Stimulated activated CD8-positive, alpha-beta memory T cell treated with anti-CD3 and anti-CD28 coated beads, Interleukin-15, amount 100 ng/mL, for 4 hours (primary cell): ENCODE measurements at places on chromosomes 4 and X.

DNA sequence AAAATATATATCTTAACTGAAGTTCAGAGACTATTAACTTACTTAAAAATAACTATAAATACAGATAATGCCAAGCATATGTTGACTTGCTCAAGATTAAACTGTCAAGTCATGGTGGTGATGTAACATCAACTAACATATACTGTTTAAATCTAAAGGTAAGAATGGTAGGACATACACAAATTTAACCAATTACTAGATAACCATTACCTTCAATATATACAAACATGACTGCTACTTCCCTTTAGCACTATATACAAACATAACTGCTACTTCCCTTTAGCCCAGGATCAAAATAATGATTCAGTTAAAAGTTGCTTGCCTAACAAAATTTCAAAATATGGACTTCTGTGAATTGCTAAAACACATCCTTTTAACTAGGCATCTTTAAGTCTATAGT lies 14.9 kb downstream of the HNRNPD start:
- no peak for DNase-seq

DNA sequence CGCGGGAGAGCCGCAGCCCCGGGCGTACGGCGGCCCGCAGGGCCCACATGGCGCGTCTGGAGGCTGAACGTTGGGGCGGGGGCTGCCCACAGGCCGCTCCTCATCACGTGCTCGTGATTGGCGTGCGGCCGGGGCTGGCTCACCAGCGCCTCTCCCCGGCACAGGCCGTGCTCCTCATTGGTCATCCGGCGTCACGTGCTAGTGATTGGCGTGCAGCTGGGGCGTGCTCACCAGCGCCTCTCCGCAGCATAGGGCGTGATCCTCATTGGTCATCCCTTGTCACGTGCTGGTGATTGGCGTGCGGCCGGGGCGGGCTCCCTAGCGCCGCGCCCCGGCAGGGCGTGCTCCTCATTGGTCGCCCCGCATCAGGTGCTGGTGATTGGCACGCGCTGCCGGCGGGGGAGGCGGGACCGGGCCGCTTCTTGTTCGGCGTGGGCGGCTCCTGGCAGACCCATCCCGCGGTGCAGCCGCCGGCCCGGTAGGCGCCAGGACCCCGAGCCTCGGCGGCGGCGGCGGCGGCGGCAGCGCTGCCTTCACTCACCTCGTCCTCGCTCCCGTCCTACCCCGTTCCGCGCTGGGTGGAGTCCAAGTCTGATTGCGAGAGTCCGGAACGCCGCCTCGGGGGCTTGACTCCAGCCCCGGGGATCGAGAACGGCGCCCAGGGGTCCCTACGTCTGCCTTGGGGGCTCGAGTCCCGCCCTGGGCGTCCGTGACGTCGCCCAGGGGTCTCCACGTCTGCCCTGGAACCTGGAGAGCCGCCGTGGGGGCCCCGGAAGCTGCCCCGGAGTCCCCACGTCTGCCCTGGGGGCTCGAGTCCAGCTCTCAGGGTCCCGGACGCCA lies at the start of gene GTPBP6:
Gene GTPBP6 (minus strand): TSS at position 58 of the 840 bp plus-strand sequence. CDS start 9 bp downstream, at position 49.
- DNase-seq, result peak; percentile 97

GRCh38 chr4:6565691-6566390 lies 9.1 kb upstream of the MAN2B2 start:
- DNase-seq, result no peak

GRCh38 chr4:147311956-147312355 lies 168.9 kb upstream of the EDNRA start:
- DNase-seq, result no peak

GRCh38 chr4:73752424-73752823 lies 12.1 kb downstream of the CXCL8 start:
- DNase-seq, result no peak

- no peak for DNase-seq
These were observed 265.4 kb downstream of the GASK1B start for GRCh38 chr4:157907226-157907946.

GRCh38 chrX:17496407-17496806 lies 121.4 kb downstream of the NHS start:
- no peak for DNase-seq

DNA sequence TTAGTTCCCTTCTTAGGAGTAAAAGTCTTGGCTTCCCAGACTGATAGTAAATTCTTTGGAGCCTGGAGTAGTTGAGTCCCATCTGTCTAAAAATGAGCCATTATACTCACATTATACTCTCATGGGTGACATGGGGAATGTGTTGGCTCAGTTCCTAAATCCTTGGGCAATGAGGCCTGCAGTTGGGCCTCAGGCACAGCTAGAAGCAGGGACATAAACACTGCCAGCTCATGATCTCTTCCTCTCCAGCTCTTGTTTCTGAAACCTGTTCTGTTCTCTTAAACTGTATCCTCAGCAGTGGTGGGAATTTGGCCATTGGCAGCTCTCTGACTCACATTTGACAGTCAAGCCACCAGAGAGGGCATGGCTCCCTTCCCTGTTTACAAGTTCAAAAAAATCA lies 212.5 kb downstream of the SPATA18 start:
- no peak for DNase-seq

DNA sequence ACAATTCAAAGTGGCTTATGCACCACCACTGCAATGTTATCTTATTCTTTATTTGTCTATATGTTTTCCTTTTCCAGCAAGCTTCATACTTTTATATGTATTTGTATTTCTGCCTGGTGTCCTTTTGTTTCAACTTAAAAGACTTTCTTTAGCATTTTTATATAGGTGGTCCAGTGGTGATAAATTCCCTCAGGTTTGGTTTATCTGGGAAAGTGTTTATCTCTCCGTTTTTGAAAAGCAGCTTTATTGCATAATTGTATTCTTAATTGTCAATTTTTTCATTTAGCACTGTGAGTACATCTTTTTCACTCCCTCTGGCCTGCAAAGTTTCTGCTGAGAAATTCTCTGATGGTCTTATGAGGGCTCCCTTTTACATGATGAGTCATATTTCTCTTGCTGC lies 479.0 kb upstream of the GRID2 start:
- no peak for DNase-seq
